Umbilical cord (tissue), 2 donors: ENCODE measurements at places on chromosomes 7 and 10.

DNA sequence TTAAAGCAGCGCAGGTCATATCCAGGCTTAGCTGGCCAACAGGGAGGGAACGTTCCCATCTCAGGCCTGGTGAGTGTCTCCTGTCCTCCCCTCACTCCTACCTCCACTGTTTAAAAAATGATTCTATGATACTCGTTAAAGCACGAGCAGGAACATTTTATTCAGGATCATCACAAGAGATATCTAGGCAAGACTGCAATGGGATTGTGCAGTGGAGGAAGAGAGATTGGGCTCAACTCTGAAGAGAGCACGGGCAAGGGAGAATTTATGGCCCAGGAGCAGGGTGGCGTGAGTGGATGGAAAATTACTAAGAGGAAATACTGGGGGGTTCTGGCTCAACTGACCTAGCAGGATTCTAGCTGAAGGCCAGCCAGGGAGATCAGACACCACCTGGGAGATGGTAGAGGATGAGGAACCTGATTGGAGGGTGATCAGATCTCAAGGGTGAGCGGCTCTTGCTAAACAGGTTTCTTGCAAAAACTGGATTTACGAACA is 9.0 kb upstream of the HSPB1 start:
- peak; percentile 48 for DNase-seq

DNA sequence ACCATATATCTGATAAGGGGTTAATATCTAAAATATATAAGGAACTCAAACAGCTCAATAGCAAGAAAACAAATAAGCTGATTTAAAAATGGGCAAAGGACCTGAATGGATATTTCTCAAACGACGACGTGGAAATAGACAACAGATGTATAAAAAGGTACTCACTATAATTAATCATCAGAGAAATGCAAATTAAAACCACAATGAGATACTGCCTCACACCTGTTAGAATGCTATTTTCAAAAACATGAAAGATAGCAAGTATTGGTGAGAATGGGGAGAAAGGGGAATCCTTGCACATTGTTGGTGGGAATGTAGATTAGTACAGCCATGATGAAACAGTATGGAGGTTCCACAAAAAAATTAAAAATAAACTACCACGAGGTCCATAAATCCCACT is 163.2 kb downstream of the DKK1 start:
- DNase-seq, result no peak

DNA sequence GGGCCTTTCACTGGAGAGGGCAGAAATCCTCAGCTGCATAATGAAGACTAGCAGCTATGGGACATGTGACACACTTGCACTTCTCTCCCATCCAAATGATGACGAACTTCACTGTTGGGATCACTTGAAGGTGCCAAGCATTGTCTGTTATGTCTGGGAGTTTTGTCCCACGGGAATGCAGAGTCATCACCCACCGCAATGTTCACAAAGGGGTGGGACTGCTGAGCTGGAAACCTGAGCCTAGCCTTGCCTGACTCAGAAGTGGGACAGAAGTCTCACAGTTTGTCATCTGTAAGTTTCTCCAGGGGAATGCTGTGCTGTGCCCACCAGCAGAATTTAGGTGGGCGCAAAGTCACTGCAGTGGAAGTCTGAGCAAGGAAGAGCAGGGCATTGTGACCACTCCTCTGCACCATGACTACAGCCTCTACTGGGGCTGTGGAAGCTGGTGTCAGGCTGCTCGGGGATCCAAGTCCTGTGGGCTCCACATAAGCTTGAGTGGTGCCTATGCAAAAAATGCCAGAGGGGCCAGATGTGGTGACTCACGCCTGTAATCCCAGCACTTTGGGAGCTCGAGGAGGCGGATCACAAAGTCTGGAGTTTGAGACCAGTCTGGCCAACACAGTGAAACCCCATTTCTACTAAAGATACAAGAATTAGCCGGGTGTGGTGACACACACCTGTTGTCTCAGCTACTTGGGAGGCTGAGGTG is 472.0 kb upstream of the CNTNAP2 start:
- no peak for DNase-seq

GRCh38 chr7:66198956-66199355 is 6.2 kb upstream of the TPST1 start:
- no peak for DNase-seq

- DNase-seq, result no peak
Measured at GRCh38 chr10:3147117-3147820, 25.3 kb downstream of the PITRM1 start.

DNA sequence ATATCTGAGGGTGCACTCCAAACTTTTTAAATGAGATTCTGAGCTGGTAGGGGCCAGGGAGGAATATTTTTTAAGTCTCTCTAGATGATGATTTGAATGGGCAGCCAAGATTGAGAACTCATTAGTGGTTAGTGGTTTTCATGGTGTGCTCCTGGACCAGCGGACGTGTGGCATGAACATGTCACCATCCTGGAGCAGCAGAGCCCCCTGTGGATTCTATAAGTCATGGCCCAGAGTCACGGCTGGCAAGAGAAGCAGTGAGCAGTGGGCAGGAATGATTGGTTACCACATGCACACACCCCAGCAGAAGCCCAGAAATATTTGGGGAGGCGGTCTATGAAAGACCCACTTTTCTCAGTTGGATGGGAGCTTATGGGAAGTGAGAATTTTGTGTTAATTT is 21.2 kb upstream of the UCN3 start:
- no peak for DNase-seq

DNA sequence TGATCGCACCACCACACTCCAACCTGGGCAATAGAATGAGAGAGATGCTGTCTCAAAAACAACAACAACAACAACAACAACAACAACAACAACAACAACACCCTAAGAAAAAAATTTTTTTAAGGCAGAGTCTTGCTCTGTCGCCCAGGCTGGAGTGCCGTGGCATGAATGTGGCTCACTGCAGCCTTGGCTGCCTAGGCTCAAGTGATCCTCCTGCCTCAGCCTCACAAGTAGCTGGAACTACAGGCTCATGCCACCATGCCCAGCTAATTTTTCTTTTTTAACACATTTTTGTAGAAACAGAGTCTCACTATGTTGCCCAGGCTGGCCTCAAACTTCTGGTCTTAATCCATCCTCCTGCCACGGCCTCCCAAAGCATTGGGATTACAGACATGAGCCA is 18.6 kb downstream of the ALDH18A1 start:
- DNase-seq, result no peak

DNA sequence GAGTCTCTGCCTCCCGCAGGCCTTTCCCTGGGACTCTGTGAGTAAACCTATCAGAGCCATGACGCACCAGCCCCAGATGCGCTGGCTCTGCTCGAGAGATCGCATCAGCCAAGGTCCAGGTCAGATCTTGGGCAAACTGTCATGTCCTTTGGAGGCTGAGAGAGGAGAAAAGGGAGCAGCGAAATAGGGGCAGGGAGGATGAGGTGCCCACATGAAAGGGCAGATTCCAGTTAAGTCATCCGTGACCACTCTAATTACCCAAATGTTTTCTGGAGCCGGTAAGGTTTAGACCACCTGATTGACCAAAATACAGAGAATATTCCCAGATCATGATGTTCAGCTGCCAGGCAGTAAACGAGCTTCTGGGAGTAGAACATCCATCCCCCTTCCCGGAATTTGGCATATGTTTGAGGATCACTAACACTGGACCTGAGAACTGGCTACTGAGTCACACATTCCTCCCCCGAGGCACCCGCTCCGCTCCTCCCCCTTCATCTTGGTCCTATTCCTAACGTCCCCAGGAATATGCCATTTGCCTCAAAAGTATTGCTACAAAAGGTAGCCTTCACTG is 88.0 kb downstream of the FGFR2 start:
- DNase-seq, result no peak

GRCh38 chr7:19939746-19940145 is 166.3 kb upstream of the TMEM196 start:
- DNase-seq, result no peak

- no peak for DNase-seq
Measured at GRCh38 chr10:78664929-78665553, 403.7 kb upstream of the ZMIZ1 start.

DNA sequence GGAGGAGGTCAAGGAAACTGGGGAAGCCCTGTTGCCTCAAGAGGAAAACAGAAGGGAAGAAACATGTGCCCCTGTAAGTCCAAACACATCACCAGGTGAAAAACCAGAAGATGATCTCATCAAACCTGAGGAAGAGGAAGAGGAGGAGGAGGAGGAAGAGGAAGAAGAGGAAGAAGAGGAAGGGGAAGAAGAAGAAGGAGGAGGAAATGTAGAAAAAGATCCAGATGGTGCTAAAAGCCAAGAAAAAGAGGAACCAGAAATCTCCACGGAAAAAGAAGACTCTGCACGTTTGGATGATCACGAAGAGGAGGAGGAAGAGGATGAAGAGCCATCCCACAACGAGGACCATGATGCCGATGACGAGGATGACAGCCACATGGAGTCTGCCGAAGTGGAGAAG is 82.7 kb upstream of the SAMD8 start:
- DNase-seq, result no peak

GRCh38 chr7:44740055-44740454 is 8.6 kb upstream of the ZMIZ2 start:
- no peak for DNase-seq

- no peak for DNase-seq
Measured at GRCh38 chr10:68135922-68136792, 26.9 kb downstream of the MYPN start.

DNA sequence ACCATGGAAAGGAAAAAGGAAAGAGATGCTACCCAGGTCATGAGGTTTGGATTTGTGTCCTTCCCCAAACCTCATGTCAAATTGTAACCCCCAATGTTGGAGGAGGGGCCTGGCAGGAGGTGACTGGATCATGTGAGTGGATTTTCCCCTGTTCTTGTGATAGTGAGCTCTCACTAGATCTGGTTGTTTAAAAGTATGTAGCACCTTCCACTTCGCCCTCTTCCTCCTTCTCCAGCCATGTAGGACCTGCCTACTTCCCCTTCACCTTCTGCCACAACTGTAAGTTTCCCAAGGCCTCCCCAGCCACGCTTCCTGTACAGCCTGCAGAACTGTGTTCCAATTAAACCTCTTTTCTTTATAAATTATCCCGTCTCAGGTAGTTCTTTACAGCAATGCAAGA is 113.9 kb downstream of the FAM107B start:
- DNase-seq, result no peak

- no peak for DNase-seq
Measured at GRCh38 chr7:55026086-55026790, 7.4 kb downstream of the EGFR start.

GRCh38 chr10:58856508-58857240 is 319.8 kb upstream of the PHYHIPL start:
- DNase-seq, result peak; percentile 67

- peak; percentile 63 for DNase-seq
Measured at GRCh38 chr10:84291384-84291783, 37.0 kb upstream of the CCSER2 start.

- no peak for DNase-seq
Measured at GRCh38 chr7:25897261-25897782, 254.7 kb upstream of the NFE2L3 start.

- DNase-seq, result no peak
Measured at GRCh38 chr7:117402109-117402508, 25.2 kb downstream of the ASZ1 start.

DNA sequence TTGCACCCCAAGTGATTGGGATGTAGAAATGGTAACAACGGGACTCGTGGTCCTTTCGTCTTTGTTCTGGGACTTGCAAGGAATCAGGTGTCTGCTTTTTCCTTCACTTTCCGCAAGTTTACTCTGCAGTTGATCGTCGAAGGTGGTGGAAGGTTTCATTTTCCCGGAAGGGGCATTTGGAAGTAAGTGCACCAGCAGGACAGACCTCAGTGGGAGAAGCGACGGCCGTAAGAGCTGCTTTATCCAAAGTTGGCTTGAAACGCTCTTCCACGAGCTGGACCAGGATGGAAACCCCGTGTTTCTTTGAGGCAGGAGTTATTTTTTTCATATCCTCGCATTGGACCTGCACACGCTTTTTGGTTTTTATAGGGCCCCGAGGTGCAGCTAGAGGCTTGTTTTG is 1.2 kb downstream of the BRI3 start:
- no peak for DNase-seq

GRCh38 chr7:24778543-24779282 is 21.4 kb upstream of the GSDME start:
- DNase-seq, result peak; percentile 72

DNA sequence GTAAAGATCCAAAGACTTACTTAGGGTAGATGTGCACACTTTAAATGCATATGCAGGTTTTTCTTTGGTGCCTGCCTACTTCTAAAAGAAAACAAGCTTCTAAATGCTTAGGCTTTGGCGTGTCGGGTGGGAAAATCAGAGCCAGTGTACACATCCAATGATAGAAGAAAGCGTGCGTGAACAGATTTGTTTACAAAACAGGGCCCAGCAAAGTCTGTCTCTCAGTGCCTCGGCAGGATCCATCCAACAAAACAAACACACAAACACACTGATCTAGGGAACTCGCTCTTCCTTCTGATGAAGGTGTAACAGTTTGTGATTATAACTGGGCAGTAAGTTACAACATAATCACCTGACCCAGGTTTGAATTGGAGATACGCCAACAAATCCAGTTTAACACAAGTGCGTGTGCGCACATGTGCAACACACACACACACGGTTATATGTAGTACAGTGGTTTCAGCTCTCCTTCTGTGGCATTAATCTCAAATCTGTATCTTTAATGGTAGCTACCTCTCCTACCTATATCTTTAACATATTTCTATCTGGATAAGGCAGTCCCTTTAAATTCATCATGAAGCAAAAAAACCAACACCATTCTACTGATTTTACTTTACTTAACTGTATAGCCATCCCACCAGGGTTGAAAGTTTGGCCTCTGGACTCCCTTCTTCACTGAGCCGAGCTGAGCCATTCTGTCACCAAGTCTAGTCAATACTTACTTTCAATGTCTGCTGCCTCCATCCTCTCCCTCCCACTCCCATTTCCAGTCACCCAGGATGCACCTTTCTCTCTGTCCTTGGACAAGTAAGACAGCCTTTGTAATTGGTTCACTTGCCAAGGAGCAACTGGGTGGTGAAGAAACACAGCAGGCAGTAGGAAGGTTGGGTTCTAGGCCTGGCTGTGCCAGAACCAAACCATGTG is 184.4 kb upstream of the KLF14 start:
- DNase-seq, result no peak

DNA sequence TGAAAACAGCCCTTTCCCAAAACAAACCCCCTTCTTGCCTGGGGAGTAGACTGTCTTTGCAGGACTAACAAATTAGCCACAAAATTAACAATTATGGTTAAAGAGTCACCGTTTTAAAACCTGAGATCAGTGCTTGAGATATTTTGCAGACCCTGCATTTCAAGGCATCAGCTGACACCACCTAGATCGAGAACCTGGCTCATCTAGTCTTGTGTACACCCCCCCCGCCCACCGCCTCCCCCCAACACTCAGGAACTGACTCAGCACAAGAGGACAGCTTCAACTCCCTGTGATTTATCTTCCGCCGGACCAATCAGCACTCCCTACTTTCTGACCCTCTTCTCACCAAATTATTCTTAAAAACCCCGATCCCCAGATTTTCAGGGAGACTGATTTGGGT is 737.1 kb downstream of the PHTF2 start:
- no peak for DNase-seq

- DNase-seq, result peak; percentile 92
Measured at GRCh38 chr7:37732253-37732652, 48.7 kb downstream of the GPR141 start.

- no peak for DNase-seq
Measured at GRCh38 chr7:108559253-108559652, 10.3 kb downstream of the THAP5 start.

GRCh38 chr7:111083413-111083812 is 7.5 kb upstream of the LRRN3 start:
- DNase-seq, result peak; percentile 59

GRCh38 chr10:1034758-1035157 is 9.1 kb upstream of the IDI2 start:
- peak; percentile 51 for DNase-seq
